ENCODE measurements at places on chromosomes 5 and 9.

DNA sequence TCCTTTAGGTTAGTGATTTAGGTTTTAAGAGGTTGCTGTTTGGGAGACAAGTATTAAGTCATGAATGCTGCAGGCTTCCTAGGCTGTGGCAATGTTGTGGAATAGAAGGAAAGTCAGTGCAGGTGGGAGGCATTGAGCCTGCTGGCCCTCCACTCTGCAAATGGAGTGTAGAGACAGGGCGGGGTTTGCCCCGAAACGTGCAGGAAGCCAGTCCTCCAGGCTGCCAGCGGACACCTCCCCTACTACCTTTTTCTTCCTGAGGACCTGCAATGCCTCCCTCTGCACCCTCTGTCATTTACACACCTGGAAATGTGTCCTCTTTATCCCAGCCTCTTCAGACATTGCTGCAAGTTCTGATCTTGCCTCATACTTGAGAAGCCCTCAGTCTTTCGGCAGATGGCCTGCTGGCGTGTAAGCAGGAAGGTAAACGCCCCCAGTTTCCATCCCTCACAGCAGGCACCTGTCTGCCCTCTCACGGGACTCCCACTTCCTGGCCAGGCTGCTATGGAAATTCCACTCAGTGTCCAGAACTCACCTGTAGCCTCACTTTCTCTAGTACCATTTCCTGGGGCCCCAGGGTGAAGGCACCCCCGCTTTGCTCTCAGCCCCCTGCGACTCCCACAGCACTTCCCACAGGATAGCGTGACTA, 81.6 kb upstream of the BOD1 start:
- no peak for DNase-seq

GRCh38 chr5:67902497-67902830, 313.1 kb upstream of the PIK3R1 start:
- DNase-seq: no peak

DNA sequence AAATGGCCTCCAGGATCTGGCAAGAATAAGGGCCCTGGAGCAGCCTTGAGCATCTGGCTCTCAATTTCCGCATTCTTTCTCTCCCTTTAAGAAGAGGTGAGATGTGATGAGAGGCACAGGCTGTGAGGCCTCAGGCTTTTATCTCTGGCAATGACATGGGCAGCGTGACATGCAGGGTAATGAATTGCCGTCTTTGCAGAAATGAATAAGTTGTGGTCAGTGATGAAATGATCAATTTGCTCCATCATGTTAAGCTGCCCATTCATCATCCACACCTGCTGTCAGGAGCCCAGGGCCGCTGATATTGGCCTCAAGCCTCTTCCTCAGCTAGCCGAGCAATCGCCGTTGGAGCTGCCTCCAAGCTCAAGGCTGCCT, 265.3 kb downstream of the TRIM32 start:
- DNase-seq: peak; percentile 56

DNA sequence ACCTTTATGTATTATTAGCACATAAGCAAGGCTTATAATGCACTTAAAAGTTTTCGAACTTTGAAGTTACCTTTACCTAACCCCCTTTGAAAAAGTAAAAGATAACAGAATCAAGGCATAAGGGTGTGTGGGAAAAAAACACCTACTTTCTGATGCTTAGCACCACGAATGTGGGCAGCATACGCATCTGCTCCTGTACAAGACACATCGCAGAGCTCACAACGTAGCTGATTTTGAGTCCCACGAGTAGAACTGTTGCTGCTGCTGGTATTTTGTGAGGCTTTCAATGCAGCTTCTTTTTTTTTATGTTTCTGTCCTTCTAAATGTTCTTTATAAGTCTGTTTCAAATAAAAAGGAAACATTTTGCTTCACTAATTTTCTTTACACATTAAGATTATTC, 40.8 kb downstream of the ZFR start:
- DNase-seq: no peak

DNA sequence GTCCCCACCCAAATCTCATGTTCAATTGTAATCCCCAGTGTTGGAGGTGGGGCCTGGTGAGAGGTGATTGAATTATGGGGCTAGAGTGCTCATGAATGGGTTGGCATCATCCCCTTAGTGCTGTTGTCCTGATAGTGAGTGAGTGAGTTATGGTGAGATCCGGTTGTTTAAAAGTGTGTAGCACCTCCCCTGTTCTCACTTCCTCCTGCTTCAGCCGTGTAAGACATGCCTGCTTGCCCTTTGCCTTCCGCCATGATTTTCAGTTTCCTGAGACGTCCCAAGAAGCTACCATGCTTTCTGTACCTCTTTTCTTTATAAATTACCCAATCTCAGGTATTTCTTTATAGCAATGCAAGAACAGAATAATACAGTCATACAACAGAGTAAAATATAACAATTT, 742 bp upstream of the LECT2 start:
- no peak for DNase-seq

- DNase-seq: no peak
These were observed 8.9 kb upstream of the PALM2AKAP2 start for GRCh38 chr9:109771087-109771486.

DNA sequence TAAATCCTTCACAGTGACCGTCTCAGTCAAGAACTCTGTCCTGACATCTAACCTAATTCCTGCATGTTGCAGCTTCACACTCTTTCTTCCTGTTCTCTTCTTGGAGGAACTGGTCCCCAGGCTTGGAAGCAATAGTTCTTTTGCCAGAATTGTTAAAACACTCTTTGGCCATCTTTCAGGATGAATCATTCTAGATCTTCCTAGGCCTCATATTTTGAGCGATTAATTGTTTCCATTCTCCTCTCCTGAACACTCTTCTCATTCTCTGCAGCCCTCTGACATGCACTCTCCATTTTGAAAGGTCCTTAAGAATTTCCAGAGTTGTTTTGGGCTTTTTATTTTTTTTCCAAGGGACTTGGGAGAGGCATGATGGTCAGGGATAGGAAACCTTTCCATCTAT, 85.8 kb downstream of the FAM114A2 start:
- DNase-seq: no peak

- no peak for DNase-seq
These were observed 181.3 kb upstream of the ZNF608 start for GRCh38 chr5:124927735-124928134.

GRCh38 chr5:135462304-135462703, 10.2 kb upstream of the TIFAB start:
- peak; percentile 47 for DNase-seq

- DNase-seq: no peak
These were observed 6.0 kb downstream of the PMPCA start for GRCh38 chr9:136416427-136416826.

DNA sequence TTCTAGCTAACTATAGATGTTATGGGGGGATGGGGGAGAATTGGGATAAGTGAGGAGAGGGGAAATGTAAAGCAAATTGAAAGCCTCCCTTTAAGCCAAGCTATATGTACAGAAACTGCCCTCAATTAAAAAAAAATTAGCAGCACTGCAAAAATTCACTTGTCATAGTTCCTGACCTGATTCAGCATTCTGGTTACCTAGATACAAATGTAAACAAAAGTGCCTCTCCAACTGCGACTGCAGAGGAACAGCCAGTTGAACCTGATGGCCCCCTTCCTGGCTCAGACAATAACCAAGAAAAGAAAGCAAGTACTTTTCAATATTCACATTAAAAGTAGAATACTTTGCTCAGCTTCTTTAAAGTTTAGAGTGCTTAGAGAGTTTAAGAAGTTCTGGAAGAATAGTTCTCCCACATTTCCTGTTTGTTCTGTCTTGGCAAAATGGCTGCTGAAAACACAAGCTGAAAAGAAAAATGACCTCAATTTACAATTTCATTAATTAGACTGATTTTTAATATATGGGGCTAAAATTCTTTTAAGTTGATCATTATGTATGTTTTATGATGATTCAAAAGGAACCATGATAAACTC, 1.5 kb downstream of the FAM81B start:
- no peak for DNase-seq

GRCh38 chr5:57492632-57493031, 10.0 kb upstream of the ACTBL2 start:
- DNase-seq: no peak

DNA sequence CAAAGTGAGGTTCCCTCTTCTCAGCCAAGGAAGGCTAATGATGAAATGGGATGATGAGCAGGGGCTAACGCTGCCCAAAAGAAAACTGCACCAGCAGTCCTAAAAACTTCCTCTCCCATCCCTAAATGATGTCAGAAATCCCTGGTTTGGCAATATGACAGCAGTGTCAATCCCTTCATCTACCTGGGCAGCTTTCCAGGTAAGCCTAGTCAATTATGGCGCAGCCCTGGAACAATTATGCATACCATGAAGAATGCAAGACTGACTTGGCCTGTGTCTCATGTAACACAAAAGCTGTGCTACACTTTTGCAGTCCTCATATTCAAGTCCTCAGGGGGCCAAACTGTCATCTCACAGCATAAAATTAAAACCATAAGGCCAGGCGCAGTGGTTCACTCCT, 7.0 kb downstream of the DMGDH start:
- no peak for DNase-seq

DNA sequence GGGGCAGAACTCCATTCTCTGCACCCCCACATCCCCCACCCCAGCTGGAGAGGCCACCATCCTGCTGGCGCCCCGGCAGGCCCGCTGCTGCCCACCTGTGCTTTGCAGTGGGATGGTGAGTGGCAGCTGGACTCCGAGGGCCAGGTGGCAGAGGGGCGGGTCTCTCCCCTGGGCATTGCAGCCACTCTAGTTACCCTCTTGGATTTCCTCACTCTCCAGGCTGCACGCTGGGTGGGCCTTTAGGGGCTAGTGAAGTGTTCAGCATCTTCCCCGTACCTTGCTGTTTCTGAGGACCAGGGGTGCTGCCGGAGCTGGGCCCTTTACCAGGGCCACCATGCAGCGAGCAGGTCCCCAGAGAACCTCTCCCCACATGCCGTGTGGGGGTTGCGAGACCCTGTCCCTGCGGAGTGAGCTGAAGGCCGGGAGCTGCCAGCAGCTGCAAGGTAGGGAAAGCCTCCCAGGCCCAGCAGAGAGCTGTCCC, 88.4 kb upstream of the SH3PXD2B start:
- DNase-seq: no peak

- no peak for DNase-seq
These were observed 12.8 kb upstream of the PHF19 start for GRCh38 chr9:120889606-120890271.

- DNase-seq: no peak
These were observed 216.1 kb downstream of the MAST4 start for GRCh38 chr5:66812291-66812690.

DNA sequence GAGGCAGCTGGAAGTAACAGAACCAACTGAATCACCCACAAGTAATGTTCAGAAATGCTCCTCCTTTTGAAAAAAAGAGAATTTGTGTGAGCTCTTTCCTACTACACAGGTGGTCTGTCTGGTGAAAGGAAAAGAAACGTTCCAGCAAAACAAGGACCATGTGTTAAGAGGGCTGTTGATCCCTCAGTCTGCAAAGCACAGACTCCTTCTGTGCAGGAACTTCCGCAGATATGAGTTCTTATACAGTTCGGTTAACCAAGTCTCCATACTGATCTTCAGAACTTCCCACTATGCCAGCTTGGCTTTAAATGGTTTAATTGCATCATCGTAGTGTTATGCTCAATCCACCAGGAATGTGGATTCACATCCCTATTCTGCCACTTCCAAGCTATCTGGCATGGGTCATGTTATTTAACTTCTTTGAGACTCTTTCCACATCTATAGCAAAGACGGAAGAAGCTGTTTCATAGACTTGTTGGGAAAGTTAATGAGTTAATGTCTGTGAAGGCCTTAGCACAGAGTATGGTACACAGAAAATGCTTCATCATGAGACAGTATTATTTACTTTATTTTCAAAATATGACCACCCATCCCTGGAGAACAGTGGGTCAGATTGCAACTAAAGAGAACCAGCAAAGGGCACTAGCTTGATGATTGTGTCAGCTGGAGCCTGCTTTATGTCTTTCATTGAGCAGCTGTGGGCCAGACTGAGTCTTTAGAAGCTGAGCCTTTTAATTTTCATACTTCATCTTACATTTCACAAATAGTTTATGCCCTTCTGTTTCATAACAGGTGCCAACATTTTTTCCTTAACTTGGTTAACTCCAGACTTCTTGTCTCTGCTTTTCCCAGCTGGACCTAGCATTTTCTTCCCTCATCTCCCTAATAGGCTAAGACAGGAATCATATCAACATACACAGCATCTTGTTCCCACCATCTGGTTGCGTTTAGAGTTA, 89.9 kb downstream of the MAMDC2 start:
- peak; percentile 26 for DNase-seq

DNA sequence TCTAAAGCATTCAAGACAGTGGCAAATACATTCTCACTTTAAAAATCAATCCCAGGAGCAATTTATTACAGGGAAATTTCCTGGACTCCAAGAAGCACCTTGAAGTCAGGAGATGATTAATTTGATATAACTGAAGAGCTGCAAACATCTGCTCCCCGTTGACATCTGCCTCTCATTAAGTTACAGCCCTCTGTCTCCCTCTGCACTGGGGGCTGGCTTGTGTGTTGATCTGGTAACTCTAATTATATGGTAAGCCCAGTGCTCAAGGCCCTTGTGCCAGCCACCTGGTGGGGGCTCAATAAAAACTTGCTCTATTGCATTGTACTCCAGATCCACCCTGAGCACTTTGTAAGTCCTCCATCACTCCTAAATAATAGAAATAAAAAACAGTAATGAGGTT, 131.1 kb upstream of the ZNF462 start:
- DNase-seq: no peak

DNA sequence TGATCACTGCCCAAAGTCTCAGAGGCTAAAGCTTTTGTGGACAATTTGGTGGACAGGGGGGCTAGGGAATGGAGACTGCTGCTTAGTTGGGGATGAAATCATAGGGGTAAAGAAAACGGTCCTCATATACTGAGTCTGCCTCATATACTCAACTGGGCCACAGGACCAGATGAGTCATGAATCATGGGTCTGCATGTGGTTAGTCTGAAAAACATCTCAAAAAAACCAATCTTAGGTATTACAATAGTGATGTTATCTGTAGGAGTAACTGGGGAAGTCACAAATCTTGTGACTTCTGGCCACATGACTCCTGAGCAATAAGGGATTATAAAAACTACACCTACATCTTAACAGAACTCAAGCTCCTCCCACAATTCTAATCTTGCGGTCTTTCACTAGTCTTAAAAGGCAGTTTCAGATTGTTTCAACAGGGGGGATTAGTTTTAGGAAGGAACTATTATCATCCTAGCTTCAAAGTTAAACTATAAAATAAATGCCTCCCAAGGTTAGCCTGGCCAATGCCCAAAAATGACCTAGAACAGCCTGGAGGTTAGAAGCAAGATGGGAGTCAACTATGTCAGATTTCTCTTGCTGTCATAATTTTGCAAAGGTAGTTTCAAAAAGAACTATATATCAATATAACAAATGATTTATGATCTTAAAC, 17.5 kb downstream of the TMEM161B start:
- DNase-seq: no peak

GRCh38 chr9:1261879-1262766, 212.0 kb downstream of the DMRT2 start:
- DNase-seq: no peak
